ENCODE measurements at places on chromosomes 2 and 18. TPM values are rescaled to one million over a fixed set of nuclear protein-coding genes. Genes with fewer than 3 reads are reported as not detected.

OTOS gene
- total RNA-seq, result not detected

- DNase-seq, result no peak
These were observed 266.5 kb upstream of the SALL3 start for GRCh38 chr18:78713069-78713468.

GRCh38 chr2:98909317-98910211, 26.5 kb downstream of the CRACDL start:
- no peak for DNase-seq

GRCh38 chr2:133442393-133442792, 125.9 kb downstream of the NCKAP5 start:
- no peak for DNase-seq

OSR1 gene
- not detected for total RNA-seq

DNA sequence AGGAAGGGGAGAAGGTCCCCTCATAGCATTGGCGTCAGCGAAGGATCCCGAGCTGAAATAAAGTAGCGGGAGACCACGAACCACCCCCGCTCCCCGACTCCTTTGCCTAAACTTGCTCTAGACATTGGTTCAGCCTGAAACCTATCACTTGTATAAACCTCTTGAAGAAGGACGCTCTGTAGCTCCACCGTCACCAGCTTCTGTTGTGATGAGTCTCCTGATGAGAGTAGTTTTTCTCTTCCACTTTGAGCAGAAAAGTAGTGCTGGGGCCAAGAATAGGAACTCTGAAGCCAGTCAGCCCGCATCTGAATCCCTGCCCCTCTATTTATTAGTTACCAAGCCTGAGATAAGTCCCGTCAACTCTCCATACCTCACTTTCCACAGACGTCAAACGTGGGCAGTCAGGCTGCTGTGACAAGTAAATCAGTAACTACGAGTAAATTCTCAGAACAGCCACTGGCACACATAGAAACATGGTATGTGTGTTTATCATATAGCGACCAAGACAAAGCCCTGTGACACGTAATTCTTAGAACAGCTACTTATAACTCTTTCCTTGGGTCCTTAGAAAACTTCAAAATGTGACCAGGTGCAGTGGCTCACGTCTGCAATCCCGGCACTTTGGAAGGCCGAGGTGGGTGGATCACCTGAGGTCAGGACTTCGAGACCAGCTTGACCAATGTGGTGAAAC, 61.7 kb downstream of the CD226 start:
- peak; percentile 85 for DNase-seq

GRCh38 chr2:119519057-119519408, 5.2 kb downstream of the SCTR start:
- DNase-seq, result no peak

- DNase-seq, result peak; percentile 16
These were observed 18.7 kb upstream of the COLEC12 start for GRCh38 chr18:519019-519879.
